ENCODE measurements at places on chromosomes 7 and 10. TPM values are rescaled to one million over a fixed set of nuclear protein-coding genes. Genes with fewer than 3 reads are reported as not detected.

Gene AKR1C8
- total RNA-seq = not detected

Gene OR6B1
- total RNA-seq = not detected

Gene CREB5
- 22.1 TPM for total RNA-seq

Gene KIF20B
- total RNA-seq = 4.8 TPM

Gene PPRC1
- 15.1 TPM for total RNA-seq

Gene MCM10
- 0.22 TPM for total RNA-seq

Gene MDH2
- 57.1 TPM for total RNA-seq

Gene CEP55
- 0.63 TPM for total RNA-seq

Gene CPA4
- not detected for total RNA-seq

Gene NPFFR1
- total RNA-seq = 5.4 TPM

All from tibial nerve (tissue), 4 donors.